ENCODE measurements at places on chromosomes 2 and 18. TPM values are rescaled to one million over a fixed set of nuclear protein-coding genes. Genes with fewer than 3 reads are reported as not detected.

- H3K27ac ChIP-seq: no peak overlapping the region
- DNase-seq: no peak
- H3K36me3 ChIP-seq: no peaks in the 10 kb centered on the region
- H3K27me3 ChIP-seq: no peaks in the 10 kb centered on the region
- no peak overlapping the region for H3K4me3 ChIP-seq
Measured at GRCh38 chr2:47225061-47225783, 70.1 kb upstream of the STPG4 start.

DNA sequence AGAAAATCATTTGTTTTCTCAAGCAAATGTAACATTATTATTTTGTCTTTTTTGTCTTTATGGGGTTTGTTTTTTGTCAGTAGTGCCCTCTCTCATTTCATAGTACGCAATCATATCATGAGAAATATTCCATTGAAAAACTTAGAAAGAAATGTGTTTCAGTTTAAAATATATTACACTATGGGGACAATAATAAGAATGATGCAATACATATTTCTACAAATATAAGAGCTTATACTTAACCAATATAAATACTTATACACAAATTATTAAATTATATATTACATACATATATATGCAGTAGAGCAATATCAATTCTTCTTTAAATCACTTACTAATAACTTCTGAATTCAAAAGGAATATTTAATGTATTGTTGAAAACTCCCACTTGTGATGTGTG, 13.7 kb downstream of the LRRTM4 start:
- no peak for DNase-seq
- H3K36me3 ChIP-seq: no peaks in the 10 kb centered on the region

GRCh38 chr2:88660622-88661021, 30.9 kb upstream of the RPIA start:
- no peaks in the 10 kb centered on the region for H3K36me3 ChIP-seq
- H3K27ac ChIP-seq: no peak overlapping the region
- H3K4me3 ChIP-seq: no peak overlapping the region
- no peaks in the 10 kb centered on the region for H3K4me1 ChIP-seq
- DNase-seq: no peak

DNA sequence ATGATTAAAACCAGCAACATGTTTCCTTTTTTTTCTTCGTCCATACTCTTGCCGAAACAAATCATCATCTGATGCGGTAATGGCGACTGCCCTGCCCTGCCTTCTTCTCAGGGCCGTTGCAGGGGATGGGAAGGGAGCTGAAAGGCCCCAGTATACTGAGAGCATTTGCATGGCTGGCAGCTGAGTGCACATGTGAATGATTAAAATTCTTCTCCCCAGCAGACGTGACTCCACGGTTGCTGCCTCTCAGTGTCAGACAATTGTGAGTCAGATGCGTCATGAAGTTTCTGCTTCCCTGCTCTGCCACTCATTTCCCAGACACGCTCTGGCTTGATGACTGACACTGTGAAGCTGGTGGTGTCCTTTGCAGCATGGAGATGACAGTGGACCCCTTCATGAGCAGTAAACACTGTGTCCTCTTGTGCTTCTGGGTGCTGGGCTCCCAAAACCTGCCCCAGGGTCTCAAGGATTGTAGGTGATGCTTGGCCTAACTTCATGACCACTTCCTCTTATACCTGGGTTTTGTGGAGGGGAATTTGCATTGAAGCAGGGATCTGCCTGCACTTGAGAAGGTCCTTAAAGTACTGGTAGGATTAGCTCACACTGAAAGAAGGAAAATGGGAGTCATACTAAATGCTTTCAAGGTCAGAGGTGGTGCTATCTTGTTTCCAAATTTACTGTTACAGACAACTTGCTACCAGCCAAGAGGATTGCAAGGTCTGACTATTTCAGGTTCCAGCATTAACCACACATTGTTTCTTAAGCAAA, 222.5 kb upstream of the COPS8 start:
- no peak for DNase-seq
- no peak overlapping the region for H3K27ac ChIP-seq
- no peaks in the 10 kb centered on the region for H3K27me3 ChIP-seq
- H3K4me1 ChIP-seq: no peaks in the 10 kb centered on the region

- H3K36me3 ChIP-seq: no peaks in the 10 kb centered on the region
- no peak overlapping the region for H3K27ac ChIP-seq
Measured at GRCh38 chr2:59584958-59585357, 968.5 kb downstream of the BCL11A start.

GRCh38 chr2:69214898-69215297, 172.1 kb downstream of the GFPT1 start:
- no peaks in the 10 kb centered on the region for H3K27me3 ChIP-seq
- DNase-seq: no peak
- no peaks in the 10 kb centered on the region for H3K4me1 ChIP-seq
- no peak overlapping the region for H3K4me3 ChIP-seq
- H3K36me3 ChIP-seq: no peaks in the 10 kb centered on the region
- no peak overlapping the region for H3K27ac ChIP-seq

DNA sequence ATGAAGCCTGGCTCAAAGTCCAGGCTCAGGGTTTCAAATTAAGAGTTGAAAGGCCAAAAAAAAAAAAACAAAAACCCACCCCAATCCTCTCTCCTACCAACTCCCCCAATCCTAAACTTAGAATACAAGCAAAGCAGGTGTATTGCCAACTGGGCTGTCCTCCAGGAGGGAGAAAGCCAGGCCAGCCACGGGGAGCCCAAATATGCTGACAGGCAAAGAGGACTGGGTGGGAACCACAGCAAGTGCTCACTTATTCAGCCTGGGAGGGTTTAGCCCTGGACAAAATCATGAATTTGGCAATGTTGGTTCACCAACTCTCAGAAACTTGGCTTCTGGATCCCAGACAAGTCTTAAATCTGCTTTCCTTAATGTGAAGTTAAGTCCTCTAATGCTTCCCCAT, 36.5 kb downstream of the GKN2 start:
- no peak overlapping the region for H3K27ac ChIP-seq
- no peaks in the 10 kb centered on the region for H3K27me3 ChIP-seq
- peaks cover 27% of the 10 kb centered on the region for H3K4me1 ChIP-seq
- no peaks in the 10 kb centered on the region for H3K36me3 ChIP-seq
- no peak overlapping the region for H3K4me3 ChIP-seq
- DNase-seq: no peak

DNA sequence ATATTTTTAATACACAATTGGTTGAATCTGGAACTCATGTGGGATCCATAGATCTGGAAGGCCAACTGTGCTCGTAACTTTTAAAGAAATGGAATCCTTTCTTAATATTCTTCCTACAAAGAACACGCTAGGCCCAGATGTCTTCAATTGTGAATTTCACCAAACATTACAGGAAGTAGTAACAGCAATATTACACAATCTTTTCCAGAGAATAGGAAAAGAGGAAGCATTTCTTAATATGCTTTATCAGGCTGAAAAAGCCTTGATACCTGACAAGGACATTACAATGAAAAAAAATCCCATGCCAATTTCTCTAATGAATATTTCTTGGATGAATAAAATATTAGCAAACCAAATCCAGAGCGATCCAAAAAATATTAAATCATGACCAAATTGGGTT, 80.3 kb upstream of the HAAO start:
- no peak for DNase-seq
- H3K27me3 ChIP-seq: no peaks in the 10 kb centered on the region
- H3K27ac ChIP-seq: no peak overlapping the region
- H3K4me1 ChIP-seq: no peaks in the 10 kb centered on the region

GRCh38 chr2:62383846-62384245, 122.1 kb downstream of the TMEM17 start:
- no peaks in the 10 kb centered on the region for H3K36me3 ChIP-seq
- H3K27ac ChIP-seq: no peak overlapping the region
- H3K27me3 ChIP-seq: no peaks in the 10 kb centered on the region
- no peak for DNase-seq

- no peak for DNase-seq
- no peaks in the 10 kb centered on the region for H3K27me3 ChIP-seq
- H3K4me1 ChIP-seq: no peaks in the 10 kb centered on the region
- H3K4me3 ChIP-seq: no peak overlapping the region
Measured at GRCh38 chr2:28048341-28048740, 157.8 kb downstream of the BABAM2 start.

The LAPTM4A gene
- 31.0 TPM for total RNA-seq

The CXCR1 gene
- total RNA-seq: not detected

The HOXD3 gene
- not detected for total RNA-seq

The FBXO36 gene
- total RNA-seq: 0.74 TPM

The MYCN gene
- total RNA-seq: not detected

The MLPH gene
- total RNA-seq: not detected
